Right lung (tissue), 10 donors: ENCODE measurements at places on chromosomes 4 and X.

GRCh38 chrX:29870608-29871007, 344.8 kb upstream of the MAGEB2 start:
- DNase-seq: no peak

- no peak for DNase-seq
These were observed 80.3 kb downstream of the ARHGAP24 start for GRCh38 chr4:85555206-85555605.

GRCh38 chrX:93673869-93674271, at the start of gene FAM133A:
FAM133A (plus strand) TSS chrX:93674206; CDS start chrX:93709420, 35,214 bp downstream.
- DNase-seq: no peak

GRCh38 chr4:132383571-132384199, 765.4 kb upstream of the PCDH10 start:
- no peak for DNase-seq

- DNase-seq: no peak
These were observed 310.3 kb upstream of the SLIT2 start for GRCh38 chr4:19941434-19941833.

DNA sequence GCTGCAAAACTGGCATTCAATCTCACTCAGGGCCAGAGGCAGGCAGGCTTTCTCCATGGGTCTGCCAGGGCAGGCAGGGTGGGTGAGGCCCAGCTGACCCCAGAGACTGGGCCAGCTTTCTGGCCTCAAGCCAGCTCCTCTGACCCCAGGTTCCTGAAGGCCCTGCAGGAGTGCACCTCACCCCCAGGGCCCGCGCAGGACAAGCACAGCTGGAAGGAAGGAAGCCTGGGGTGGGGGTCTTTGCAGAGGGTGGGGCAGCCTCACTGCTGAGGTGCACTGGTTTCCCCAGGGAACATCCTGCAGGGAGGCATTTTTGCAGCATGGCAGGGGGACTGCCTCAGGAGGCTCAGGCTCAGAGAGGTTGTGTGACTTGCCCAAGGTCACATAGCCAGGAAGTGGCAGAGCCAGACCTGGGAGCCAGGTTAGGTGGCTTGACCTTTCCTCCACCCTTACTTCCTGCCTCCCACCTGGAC, 31.5 kb upstream of the AFAP1 start:
- DNase-seq: no peak

DNA sequence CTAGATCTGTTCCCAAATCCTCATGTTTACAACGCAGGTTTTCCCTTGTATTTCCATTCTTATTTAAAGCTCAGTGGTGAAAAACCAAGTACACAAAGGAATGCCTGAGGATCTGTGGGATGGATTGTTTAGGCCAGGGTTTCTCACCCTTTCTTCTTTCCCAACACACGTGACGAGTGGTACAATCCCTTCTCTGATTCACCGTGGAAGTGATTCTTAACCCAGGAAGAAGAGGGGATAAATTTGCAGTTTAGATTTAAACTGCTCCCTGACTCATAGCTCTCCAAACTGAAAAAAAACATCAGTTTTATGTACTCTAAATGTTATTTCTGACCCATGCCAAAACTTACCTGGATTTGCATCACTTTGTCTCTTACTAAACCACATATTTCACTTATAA, 17.0 kb downstream of the PAQR3 start:
- DNase-seq: no peak

DNA sequence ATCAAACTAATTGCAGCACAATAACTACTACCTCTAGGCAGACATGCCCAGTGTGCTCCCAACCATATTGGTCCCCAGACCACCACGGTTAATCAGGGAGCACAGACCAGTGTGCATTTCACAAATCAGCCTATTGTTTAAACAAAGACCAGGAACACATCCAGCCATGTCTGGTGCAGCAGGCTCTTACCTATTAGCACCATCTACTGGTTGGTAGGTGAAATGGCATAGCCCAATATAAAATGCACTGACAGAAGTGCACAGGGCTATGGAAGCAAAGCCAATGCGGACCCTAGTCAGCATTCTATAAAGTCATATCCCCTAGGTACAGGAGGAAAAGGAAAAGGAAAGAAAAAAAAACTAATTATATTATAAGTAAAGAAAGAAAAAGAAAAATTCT, 15.5 kb upstream of the CYLC1 start:
- DNase-seq: no peak

DNA sequence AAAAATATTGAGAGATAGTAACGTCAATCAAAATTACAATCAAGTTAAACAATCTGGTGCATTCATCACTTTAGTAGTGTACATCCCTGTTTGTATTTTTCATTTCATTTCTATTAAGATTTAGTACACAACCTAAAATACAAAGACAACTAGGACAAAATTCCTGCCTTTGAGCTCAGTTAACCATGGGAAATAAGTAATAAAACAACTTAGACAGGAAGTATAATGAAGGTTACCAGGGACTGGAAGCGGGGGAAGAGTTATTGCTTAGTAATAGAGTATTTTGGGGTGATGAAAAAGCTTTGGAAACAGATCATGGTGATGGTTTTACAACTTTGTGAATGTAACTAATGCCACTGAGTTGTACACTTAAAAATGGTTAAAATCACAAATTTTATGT, 25.6 kb upstream of the ATXN3L start:
- DNase-seq: no peak

- no peak for DNase-seq
These were observed 337 bp downstream of the STIM2 start for GRCh38 chr4:26860922-26861433.

DNA sequence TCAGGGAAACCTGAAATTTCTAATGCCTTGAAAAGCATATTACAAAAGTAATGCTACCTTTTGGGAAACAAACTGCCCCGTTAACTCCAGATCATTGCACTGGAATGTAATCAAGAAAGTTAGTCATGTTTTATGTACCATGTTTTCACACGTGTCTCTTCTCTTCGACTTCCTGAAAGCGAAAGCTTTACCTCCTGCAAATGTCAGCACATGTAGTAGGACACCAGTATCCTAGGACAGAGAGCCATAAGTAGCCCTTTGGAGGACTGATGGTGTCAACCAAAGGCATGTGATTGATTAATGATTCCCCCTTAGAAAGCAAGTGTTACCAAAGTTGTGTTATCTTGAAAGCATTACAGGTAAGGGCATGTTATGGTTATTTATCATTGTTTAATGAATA, 8.8 kb upstream of the MND1 start:
- no peak for DNase-seq

DNA sequence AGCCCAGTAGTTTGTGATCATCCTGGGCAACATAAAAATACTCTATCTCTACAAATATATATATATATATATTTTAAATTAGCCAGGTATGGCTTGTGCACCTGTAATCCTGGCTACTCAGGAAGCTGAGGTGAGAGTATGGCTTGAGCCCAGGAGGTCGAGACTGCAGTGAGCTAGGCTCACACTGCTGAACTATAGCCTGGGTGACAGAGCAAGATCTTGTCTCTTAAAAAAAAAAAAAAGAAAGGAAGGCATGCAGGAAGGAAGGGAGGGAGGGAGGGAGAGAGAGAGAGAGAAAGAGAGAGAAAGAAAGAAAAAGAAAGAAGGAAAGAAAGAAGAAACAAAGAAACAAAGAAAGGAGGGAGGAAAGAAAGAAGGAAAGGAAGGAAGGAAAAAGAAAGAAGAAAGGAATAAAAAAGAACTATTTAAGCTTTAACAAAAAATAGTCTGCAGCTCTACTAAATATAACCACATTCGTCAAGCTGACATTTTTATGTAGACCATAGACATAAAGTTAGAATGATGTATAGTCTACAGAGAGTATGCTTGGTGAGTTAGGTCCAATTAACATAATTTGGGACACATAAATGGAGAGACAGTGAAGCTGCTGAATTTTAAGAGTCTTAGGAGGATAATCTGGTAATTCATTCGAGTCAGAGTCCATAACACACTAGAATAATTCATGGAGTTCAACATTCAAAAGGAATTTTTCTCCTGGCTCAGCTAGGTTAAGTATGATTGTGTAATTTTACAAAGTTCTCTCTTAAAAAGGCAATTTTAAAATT, 111.9 kb downstream of the GLRA3 start:
- DNase-seq: no peak

GRCh38 chr4:15695240-15695699, 7.6 kb upstream of the BST1 start:
- DNase-seq: no peak

- DNase-seq: no peak
These were observed 36.6 kb upstream of the PDK3 start for GRCh38 chrX:24428516-24428915.

GRCh38 chr4:11232015-11232414, 196.7 kb downstream of the HS3ST1 start:
- DNase-seq: peak; percentile 56

GRCh38 chr4:37073226-37073840, 171.2 kb upstream of the NWD2 start:
- no peak for DNase-seq

GRCh38 chrX:10048076-10048475, 80.9 kb downstream of the CLDN34 start:
- DNase-seq: no peak

DNA sequence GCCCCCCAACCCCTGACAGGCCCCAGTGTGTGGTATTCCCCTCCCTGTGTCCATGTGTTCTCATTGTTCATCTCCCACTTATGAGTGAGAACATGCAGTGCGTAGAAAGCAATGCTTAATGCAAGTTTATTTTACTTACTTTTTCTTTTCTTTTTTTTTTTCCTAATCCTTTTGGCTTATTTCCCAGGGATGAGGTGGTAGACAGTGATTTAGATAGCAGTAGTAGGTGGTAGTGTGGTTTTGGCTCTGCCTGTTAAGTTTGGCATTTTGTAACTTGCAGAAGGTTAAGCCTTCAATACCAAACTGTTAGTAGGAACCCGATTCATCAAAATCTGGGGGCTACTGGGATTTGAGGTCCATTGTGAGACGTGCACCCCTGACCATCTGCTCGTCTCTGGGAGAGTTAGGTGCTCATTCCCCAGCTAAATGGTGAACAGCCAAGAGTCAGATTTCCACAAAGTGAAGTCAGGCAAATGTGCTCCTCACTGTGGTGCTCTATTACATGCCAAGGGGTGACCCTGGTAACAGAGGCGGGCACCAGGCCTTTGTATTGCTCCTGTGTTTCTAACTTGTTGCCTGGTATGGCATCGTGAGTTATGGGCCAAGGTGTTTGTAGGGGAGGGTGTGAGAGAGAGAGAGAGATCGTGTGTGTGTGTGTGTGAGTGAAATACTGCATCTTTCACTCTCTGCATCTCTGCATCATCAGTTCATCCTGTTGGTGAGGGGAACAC, 70.3 kb downstream of the PHOX2B start:
- no peak for DNase-seq
